ENCODE measurements at places on chromosomes 3 and 15.

GRCh38 chr15:80970018-80970657 lies 19.5 kb downstream of the MESD start:
- peak; percentile 72 for DNase-seq

GRCh38 chr3:185328324-185329004 lies 34.5 kb upstream of the MAP3K13 start:
- DNase-seq: no peak

GRCh38 chr3:35594739-35595138 lies 44.6 kb upstream of the ARPP21 start:
- no peak for DNase-seq

DNA sequence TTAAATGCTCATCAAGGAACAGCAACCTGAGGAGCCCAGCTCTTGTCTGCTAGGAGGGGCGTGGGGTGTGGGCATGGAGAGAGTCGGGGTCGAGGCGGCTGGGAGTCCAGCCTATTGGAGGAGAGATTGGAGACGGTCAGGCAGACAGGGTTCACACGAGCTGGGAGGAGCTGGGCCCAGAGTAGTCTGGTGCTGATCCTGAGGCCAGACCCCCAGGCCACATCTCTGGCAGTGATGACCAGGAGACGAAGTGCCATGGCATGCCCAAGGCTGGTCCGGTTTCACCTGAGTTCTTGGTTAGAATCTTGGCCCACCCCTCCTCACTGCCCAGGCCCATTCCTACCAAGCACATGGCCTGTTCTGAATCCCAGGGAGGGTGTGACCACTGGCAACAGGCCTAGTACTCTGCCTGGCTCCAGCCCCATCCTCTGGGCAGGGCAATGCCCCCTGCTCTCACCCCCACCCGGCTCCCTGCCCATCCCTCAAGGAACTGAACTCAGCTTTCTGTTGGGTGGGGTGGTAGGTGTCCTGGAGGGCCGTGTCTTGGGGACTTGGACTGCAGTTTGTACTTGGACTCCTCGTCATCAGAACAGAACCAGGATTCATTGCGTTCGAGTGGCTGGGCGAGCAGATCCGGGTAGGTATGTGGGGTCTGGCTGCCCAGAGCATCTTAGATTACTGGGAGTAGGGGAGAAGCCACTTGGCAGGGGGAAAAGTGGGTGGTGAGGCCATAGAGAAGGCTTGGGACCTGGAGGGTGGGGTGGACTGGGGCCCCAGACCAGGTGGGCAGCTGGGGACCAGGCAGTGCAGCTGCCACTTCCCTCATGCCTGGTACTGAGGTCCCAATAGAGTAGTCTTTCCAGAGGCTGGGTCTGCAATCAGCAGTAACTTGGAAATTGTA lies 20.8 kb downstream of the SLC28A1 start:
- no peak for DNase-seq

DNA sequence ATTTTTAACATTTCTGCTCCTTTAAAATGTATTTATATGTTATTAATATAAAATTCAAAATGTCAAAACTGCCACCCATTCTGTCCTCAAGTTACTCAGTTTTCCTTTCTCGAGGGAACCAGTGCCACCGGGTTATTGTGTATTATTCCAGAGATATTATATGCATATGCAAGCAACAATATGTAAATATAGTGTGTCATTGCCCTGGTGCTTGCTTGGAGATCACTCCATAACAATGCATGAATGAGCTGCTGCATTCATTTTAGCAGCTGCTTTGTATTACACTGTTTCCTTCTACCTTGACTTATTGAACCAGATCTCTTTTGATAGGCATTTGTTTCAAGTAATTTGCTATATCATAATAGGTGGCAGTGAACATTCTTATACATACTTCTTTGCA lies 509.1 kb downstream of the MCTP2 start:
- DNase-seq: no peak

DNA sequence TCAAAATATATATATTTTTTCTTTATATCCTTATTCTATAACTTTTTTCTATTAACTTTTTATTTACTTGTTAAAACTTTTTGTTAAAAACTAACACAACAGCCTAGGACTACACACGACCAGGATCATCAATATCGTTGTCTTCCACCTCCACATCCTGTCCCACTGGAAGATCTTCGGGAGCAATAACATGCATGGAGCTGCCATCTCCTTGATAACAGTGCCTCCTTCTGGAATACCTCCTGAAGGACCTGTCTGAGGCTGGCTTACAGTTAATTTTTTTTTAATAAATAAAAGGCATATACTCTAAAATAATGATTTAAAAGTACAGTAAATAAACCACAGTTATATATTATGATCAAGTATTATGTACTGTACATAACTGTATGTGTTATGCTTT lies 58.9 kb downstream of the SFMBT1 start:
- DNase-seq: no peak

DNA sequence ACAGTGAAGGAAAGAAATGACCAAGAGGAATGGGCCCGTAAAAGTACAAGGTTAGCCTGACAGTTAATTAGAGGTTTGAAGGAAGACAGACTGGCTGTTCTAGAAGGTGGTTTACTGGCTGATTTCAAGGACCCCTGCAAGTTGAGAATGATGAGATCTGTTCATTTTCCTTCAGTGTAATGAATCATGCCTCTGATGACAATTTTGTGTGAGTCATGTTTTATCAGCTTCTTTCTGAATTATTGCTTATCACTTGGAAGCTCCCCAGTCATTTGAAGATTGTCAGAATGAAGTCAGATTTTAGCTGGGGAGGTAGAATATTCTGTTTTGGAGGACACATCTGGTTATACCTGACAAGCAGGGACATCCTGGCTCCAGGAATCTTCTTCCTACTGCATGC lies 50.6 kb downstream of the DRD3 start:
- no peak for DNase-seq

DNA sequence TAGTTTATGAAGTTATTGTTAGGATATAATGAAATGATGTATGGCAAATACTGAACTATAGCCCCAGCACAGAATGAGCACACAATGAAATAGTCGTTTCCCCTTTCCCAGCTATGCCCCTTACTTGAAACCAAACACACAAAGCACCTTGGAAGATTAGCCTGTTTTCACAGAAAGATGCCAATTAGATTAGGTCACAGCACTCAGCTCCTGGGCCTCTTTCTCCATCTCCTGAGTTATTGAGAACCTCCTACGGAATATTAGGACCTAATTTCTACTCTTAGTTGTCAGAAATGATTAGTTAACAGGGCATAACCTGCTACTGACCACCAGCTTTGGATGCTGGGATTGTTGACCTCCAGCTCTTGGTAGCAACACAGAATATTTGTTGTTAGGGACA lies 269.4 kb upstream of the ROPN1 start:
- no peak for DNase-seq

- no peak for DNase-seq
Observed at GRCh38 chr3:54535619-54536018, 392.2 kb downstream of the LRTM1 start.

- peak; percentile 85 for DNase-seq
Observed at GRCh38 chr3:58356054-58356453, 23.4 kb downstream of the PXK start.

DNA sequence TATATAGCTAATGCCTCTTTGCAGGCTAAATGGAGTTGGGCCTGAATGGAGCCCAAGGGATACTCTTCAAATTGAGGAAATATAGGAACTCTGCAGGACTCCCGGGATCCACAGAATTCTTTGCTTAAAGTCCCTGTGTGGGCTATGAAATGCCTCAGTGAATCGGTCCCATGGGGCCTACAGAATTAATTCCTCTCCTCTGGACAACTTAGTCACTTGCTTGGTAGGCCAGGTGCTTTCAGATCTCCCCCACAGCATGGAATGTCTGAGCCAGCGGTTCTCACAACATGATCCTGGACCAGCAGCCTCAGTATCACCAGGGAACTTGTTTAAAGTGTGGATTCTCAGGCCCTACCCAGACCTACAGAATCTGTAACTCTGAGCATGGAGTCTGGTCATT lies 15.1 kb upstream of the PRICKLE2 start:
- DNase-seq: no peak

DNA sequence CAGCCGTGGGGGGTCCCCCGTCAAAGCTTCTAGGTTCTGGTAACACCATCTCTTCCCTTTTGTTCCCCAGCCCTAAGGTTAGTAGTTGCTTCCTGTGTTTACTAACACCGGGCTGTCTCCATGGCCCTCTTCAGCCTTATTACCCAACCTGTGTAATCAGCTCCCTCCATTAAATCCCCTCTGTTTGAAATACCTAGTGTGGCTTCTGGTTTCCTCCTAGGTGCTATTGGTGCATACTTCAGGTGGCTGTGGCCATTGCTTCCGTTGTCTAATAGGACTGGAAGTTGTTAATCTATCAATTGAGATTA lies 35.3 kb downstream of the MOBP start:
- no peak for DNase-seq

GRCh38 chr3:58646503-58646902 lies 20.1 kb downstream of the FAM3D start:
- DNase-seq: no peak

GRCh38 chr3:99865321-99865720 lies 47.7 kb downstream of the CMSS1 start:
- DNase-seq: no peak

- DNase-seq: no peak
Observed at GRCh38 chr3:66394753-66395249, 106.0 kb downstream of the LRIG1 start.

- DNase-seq: no peak
Observed at GRCh38 chr3:55307622-55308021, 179.5 kb downstream of the WNT5A start.

DNA sequence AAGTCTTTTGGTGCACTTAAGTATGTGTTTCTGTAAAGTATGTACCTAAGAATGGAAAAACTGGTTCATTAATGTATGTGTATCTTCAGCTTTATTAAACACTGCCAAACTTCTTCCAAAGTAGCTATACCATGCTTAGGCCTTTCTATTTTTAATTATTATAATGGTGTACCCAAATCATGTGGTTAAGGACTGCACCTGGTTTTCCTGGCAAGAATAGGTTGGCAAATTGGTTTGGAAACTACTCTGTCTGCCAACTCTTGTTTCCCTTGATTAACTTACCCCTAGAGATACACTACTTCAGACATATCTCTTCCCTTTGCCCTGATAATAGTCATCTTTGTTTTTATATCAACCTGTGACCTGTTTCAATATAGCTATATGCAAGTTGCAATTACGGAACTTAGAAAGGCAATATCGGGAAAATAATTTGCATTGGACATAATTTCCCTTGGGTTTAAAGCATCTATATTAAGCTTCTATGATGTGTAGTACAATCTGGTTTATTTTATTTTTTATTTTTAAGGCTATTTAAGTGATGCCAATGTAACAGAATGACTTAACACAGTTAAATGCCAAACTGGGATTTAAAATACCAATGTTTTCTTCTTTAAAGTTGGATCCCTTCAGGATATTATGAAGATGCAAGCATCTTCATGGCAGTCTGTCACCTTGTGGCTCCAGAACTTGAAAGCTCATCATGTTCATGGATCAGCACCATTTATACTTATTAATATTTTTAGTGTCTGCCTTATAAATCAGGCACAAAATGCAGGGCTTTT lies 40.6 kb upstream of the TMEM108 start:
- DNase-seq: no peak

DNA sequence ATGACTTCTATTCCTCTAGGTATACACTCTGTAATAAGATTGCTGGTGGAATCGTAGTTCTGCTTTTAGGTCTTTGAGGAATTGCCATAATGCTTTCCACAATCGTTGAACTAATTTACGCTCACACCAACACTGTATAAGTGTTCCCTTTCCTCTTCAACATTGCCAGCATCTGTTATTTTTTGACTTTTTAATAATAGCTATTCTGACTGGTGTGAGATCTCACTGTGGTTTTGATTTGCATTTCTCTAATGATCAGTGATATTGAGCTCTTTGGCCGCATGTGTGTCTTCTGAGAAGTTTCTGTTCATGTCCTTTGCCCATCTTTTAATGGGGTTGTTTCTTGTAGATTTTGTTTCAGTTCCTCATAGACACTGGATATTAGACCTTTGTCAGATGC lies 12.8 kb downstream of the NXPE3 start:
- no peak for DNase-seq

GRCh38 chr15:78992416-78993256 lies 47.8 kb upstream of the CTSH start:
- peak; percentile 16 for DNase-seq

All from NCI-H2171 treated with DMSO at 0.1 percent for 48 hours (cell line).